ENCODE measurements at places on chromosomes 1 and 21. TPM values are rescaled to one million over a fixed set of nuclear protein-coding genes. Genes with fewer than 3 reads are reported as not detected.

The MTARC1 gene
- 0.72 TPM for polyA plus RNA-seq

The COG2 gene
- polyA plus RNA-seq = 9.1 TPM

The FMO2 gene
- 0.05 TPM for polyA plus RNA-seq

The TRIM17 gene
- 0.39 TPM for polyA plus RNA-seq

The CELA3A gene
- polyA plus RNA-seq = not detected

The AMY1B gene
- polyA plus RNA-seq = not detected

The NCF2 gene
- 4.2 TPM for polyA plus RNA-seq

The SPRR5 gene
- polyA plus RNA-seq = not detected

The LIX1L gene
- polyA plus RNA-seq = 26.9 TPM

The SLC25A34 gene
- polyA plus RNA-seq = 1.1 TPM

The OLIG2 gene
- not detected for polyA plus RNA-seq

The KCND3 gene
- polyA plus RNA-seq = 0.03 TPM

The ADCY10 gene
- 0.03 TPM for polyA plus RNA-seq

The RGSL1 gene
- not detected for polyA plus RNA-seq

The BOLA1 gene
- 12.6 TPM for polyA plus RNA-seq

The S100A12 gene
- not detected for polyA plus RNA-seq

The OR2M3 gene
- polyA plus RNA-seq = not detected

The CFHR1 gene
- not detected for polyA plus RNA-seq

The E2F2 gene
- polyA plus RNA-seq = 0.51 TPM

The PPIE gene
- 61.6 TPM for polyA plus RNA-seq

The ABL2 gene
- polyA plus RNA-seq = 9.7 TPM

The SPRR4 gene
- not detected for polyA plus RNA-seq

The TRIM46 gene
- polyA plus RNA-seq = 6.9 TPM

The HEYL gene
- 0.02 TPM for polyA plus RNA-seq

The RAB4A gene
- polyA plus RNA-seq = 25.6 TPM

The SOAT1 gene
- 19.8 TPM for polyA plus RNA-seq
